ENCODE measurements at places on chromosomes 2 and 18. TPM values are rescaled to one million over a fixed set of nuclear protein-coding genes. Genes with fewer than 3 reads are reported as not detected.

DNA sequence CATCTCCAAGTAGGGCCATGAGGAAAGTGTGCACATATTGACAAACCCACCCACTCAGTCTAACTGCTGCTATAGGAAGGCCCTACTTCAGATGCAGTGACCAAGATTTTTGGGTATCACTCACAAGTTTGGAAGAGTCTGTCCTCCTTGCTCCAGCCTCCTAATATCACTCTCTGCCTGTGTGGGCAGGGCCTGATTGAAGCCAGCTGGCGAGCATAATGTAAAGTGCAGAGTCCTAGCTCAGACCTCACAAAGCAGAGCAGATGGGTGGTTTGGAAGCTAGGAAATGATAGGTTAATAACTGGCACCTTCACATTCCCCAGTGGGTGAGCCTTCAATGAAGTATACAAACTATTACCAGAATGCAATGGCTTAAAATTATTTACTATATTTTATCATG is 11.2 kb upstream of the SULT1C3 start:
- H3K36me3 ChIP-seq: no peaks in the 10 kb centered on the region
- H3K4me3 ChIP-seq: no peak overlapping the region
- no peak overlapping the region for H3K27ac ChIP-seq
- H3K27me3 ChIP-seq: no peaks in the 10 kb centered on the region

GRCh38 chr2:71685941-71686611 is 232.7 kb downstream of the DYSF start:
- no peaks in the 10 kb centered on the region for H3K27me3 ChIP-seq
- no peak for DNase-seq
- no peak overlapping the region for H3K27ac ChIP-seq
- no peak overlapping the region for H3K4me3 ChIP-seq

- H3K36me3 ChIP-seq: no peaks in the 10 kb centered on the region
- 0 out of 2 replicates have a peak, but pooled peaks cover 5% of the 10 kb centered on the region for H3K4me1 ChIP-seq
- H3K27ac ChIP-seq: no peak overlapping the region
- no peaks in the 10 kb centered on the region for H3K27me3 ChIP-seq
Observed at GRCh38 chr2:128505150-128505490, 186.5 kb upstream of the HS6ST1 start.

DNA sequence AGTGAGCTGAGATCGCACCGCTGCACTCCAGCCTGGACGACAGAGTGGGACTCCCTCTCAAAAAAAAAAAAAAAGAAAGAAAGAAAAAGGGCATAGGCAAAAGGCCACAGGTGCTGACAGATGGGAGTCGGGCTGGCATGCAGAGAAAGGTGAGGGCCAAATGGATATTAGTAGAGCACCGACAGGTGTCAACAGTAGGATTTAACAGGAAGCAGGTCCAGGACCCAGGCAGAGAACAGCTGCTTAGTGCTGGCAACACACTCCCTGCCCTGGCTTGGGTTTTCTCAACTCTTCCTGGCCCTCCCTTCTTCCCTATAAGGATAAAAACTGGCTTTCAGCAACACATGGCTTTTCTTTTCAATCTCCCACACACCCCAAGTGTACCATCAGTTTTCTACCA is 84.9 kb downstream of the MRO start:
- no peaks in the 10 kb centered on the region for H3K36me3 ChIP-seq
- no peak overlapping the region for H3K27ac ChIP-seq
- H3K4me1 ChIP-seq: no peaks in the 10 kb centered on the region
- H3K4me3 ChIP-seq: no peak overlapping the region
- DNase-seq: no peak

DNA sequence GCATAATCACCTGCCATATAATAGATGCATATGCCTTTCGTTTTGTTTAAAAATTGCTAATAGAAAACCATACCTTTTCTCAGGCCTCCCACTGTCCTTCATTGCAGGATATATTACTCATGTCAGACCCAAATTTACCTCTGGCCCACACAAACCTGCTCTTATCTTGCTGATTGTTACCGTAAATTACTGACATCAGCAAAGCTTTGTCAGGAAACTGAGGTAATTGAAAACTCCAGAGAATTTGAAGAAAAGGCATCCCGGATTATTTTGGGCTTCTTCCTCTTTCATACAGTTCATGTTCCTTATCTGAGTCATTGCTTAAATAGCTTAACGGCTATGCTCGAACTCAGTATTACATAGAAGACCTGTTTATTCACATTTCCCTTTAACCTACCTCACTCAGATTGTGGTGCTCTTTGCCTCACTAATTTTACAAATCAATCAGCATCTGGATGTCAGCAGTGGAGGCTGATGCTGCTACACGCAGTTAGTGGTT is 145.7 kb downstream of the ZEB2 start:
- no peaks in the 10 kb centered on the region for H3K27me3 ChIP-seq
- no peaks in the 10 kb centered on the region for H3K36me3 ChIP-seq
- peak; percentile 66 for DNase-seq
- H3K27ac ChIP-seq: peak overlapping the region; percentile 24

GRCh38 chr18:79010802-79011201 is 31.2 kb downstream of the SALL3 start:
- DNase-seq: no peak
- H3K4me1 ChIP-seq: no peaks in the 10 kb centered on the region
- H3K36me3 ChIP-seq: no peaks in the 10 kb centered on the region
- H3K27me3 ChIP-seq: peaks cover 83% of the 10 kb centered on the region
- no peak overlapping the region for H3K27ac ChIP-seq

GRCh38 chr2:165793161-165793778 is 777 bp downstream of the GALNT3 start:
- H3K27me3 ChIP-seq: no peaks in the 10 kb centered on the region
- peaks cover 33% of the 10 kb centered on the region for H3K4me1 ChIP-seq
- H3K36me3 ChIP-seq: no peaks in the 10 kb centered on the region
- peak overlapping the region; percentile 98 for H3K27ac ChIP-seq

DNA sequence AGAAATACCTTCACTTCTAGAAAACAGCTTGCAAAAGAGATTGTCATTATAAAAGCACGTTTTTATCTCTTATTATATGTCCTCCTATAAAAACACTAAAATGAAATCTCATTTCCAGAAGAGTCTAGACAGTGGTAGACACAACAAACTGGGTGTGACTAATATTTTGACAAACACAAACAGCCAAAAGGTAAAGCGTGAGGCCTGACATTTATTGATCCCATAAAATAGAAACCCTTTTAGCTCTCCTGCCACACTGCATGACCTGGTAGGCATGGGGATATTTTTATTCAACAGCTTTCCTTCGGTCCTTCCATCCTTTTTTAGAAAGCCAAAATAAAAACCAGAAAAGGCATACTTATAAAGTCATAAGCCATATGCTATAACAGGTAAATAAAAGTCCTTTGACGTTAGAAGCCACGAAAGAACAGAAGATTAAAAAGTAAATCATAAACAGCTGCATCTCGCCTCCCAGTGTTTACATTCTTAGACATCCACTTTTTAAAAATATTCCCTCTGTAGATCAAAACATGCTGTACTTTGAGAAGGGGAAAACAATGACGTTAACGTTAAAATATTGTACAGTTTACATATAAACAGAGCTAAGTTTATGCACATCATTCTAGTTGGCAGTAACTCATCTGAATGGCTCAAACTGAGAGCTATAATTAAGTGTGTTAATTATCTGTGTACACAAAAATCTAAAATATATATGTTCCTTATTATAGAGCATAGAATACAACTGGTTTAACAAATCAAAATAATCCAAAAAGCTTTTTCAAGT is 44.6 kb downstream of the IRS1 start:
- H3K36me3 ChIP-seq: peaks cover 23% of the 10 kb centered on the region
- peak overlapping the region; percentile 85 for H3K27ac ChIP-seq
- H3K4me1 ChIP-seq: peaks cover 14% of the 10 kb centered on the region
- no peaks in the 10 kb centered on the region for H3K27me3 ChIP-seq

DNA sequence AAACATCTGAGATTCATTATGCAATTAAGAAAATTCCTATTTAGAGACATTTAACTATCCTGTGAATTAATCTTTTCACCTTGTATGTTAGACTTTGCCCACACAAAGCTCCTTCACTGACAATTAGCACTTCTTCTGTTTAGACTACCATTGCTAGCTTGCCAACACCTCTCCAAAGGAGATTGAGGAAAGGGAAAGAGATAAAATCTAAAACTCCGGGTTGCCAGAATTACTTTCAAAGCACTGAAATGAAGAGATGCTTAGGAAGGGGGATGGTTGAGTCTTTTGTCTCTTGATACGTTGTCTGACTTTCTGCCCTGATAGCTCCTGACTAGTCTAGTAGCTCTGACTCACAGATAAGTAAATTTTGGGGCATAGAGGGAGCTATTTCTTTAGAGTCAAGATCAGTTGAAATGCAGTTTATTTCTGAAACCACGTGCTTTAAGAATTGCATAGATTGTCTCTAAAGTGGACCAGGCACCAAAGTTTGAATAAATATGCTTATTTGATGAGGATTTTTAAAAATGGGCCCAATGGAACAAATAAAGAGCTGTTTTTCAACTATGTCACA is 74.1 kb upstream of the DSEL start:
- DNase-seq: no peak
- no peak overlapping the region for H3K27ac ChIP-seq
- no peaks in the 10 kb centered on the region for H3K36me3 ChIP-seq
- no peak overlapping the region for H3K4me3 ChIP-seq

- no peaks in the 10 kb centered on the region for H3K36me3 ChIP-seq
- H3K27ac ChIP-seq: no peak overlapping the region
- no peaks in the 10 kb centered on the region for H3K27me3 ChIP-seq
- DNase-seq: no peak
Observed at GRCh38 chr2:98492441-98492840, 47.8 kb downstream of the INPP4A start.

DNA sequence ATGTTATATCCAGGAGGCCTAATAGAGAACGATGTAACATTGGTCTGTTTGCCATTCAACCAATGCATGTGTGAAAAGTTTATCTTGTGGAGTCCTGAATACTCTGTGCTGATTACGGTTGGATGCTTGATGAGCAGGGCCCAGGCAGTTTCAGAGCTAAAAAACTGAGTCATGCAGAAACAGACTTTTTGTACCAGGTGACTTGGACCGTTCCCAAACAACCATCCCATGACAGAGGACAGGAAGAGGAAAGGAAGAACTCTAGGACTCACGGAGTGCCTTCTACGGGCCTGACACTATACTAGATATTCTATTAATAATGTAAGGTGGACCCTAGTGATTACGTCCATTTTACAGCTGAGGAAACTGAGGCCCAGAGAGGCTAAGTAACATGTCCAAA is 142.1 kb downstream of the ARHGAP28 start:
- no peaks in the 10 kb centered on the region for H3K36me3 ChIP-seq
- H3K27me3 ChIP-seq: peaks cover 54% of the 10 kb centered on the region
- DNase-seq: no peak
- no peak overlapping the region for H3K27ac ChIP-seq
- H3K4me3 ChIP-seq: no peak overlapping the region

- H3K27me3 ChIP-seq: no peaks in the 10 kb centered on the region
- DNase-seq: peak; percentile 79
- H3K4me3 ChIP-seq: peak overlapping the region; percentile 96
- H3K36me3 ChIP-seq: peaks cover 5% of the 10 kb centered on the region
- peak overlapping the region; percentile 94 for H3K27ac ChIP-seq
- peaks cover 31% of the 10 kb centered on the region for H3K4me1 ChIP-seq
Observed at GRCh38 chr2:12716032-12716281, 779 bp upstream of the TRIB2 start.

- no peak overlapping the region for H3K27ac ChIP-seq
- H3K4me1 ChIP-seq: peaks cover 10% of the 10 kb centered on the region
- H3K36me3 ChIP-seq: no peaks in the 10 kb centered on the region
Observed at GRCh38 chr18:79405781-79406575, 10.2 kb downstream of the NFATC1 start.

DNA sequence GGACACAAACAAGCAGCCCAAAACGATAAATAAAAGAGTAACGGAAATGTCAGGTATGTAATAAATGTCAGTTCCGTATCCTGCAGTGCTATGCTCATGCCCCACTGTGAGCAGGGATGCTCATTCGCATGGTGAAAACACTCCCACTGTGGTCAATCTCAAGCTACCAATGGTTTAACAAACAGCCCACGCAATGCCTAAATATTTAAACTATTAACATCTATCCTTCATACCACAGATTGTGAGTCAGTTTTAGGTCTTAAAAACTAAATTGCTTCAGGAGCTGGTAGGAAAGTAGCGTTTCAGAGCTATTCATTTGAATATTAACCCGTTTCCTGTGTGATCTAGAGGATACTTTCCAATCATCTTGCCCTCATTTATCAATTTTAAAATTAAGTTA is 207.4 kb downstream of the TCF4 start:
- H3K4me1 ChIP-seq: no peaks in the 10 kb centered on the region
- DNase-seq: no peak
- H3K27me3 ChIP-seq: no peaks in the 10 kb centered on the region
- H3K4me3 ChIP-seq: no peak overlapping the region
- H3K36me3 ChIP-seq: no peaks in the 10 kb centered on the region
- no peak overlapping the region for H3K27ac ChIP-seq

DNA sequence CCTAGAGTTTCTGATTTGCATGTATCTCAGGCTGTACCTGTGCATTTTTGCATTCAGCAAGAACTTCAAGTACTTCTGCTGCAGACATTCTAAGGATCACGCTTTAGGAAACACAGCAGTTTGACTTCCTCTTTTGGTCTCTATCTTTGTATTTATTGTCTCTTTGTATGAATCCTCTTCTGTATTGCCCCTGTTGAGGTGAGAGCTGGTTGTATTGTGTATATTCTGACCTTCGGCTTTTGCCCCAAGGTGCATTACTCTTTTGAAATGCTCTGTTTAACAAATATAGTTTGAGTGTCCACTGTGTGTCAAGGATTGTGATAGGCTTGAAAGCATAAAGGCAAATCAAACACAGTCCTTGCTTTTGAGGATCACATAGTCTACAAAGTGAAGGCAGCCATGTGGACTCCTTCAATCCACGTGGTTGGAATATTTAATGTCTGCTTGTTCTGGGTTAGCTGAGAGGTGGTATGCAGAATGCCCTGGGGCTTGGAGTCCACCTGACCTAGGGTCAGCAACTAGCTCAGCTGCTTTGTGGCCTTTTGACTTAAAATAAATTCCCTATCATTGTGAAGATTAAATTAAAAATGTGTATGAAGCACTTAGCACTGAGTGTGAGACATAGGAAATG is 108.1 kb downstream of the LYPD6 start:
- no peaks in the 10 kb centered on the region for H3K4me1 ChIP-seq
- H3K27ac ChIP-seq: no peak overlapping the region
- no peaks in the 10 kb centered on the region for H3K27me3 ChIP-seq
- no peak for DNase-seq
- H3K4me3 ChIP-seq: no peak overlapping the region

DNA sequence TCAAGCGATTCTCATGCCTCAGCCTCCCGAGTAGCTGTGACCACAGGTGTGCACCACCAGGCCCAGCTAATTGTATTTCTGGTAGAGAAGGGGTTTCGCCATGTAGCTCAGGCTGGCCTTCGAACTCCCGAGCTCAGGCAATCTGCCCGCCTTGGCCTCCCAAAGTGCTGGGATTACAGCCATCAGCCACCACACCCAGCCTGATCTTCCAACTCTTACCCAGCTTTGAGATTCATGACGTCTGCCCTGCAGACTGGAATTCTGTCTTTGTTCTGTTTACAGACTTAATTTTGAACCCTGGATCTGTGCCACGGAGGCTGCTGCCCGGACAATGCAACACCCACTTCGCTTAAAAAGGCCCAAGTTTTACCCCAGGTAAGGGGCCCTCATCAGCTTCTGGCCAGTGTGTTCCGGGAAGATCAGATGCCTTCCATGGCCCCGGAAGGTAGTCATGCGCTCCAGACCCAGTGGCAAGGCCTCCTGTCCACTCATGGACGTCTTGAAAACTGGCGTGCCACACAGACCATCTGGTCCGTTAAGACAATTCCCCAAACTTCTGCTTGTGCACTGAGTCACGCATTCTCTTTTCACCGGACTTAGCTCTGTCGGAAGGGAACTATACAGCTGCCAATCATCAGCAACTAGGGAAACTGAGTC is 5.5 kb downstream of the PXDN start:
- no peaks in the 10 kb centered on the region for H3K36me3 ChIP-seq
- H3K27me3 ChIP-seq: peaks cover 10% of the 10 kb centered on the region
- no peak overlapping the region for H3K27ac ChIP-seq

Gene IL36G
- total RNA-seq: not detected

Gene C2orf78
- not detected for total RNA-seq

Gene PDE11A
- 1.4 TPM for total RNA-seq

Gene GRHL1
- total RNA-seq: 10.6 TPM

Gene CCBE1
- 5.8 TPM for total RNA-seq

Gene TNS1
- 6.0 TPM for total RNA-seq

Gene ADI1
- 72.2 TPM for total RNA-seq

Measured in PC-9 (cell line).